ENCODE measurements at places on chromosomes 12 and 14. TPM values are rescaled to one million over a fixed set of nuclear protein-coding genes. Genes with fewer than 3 reads are reported as not detected.

- no peak for DNase-seq
Measured at GRCh38 chr12:68036642-68037041, 47.4 kb downstream of the IFNG-AS1 start.

Gene SIVA1
- total RNA-seq, result 52.5 TPM

DNA sequence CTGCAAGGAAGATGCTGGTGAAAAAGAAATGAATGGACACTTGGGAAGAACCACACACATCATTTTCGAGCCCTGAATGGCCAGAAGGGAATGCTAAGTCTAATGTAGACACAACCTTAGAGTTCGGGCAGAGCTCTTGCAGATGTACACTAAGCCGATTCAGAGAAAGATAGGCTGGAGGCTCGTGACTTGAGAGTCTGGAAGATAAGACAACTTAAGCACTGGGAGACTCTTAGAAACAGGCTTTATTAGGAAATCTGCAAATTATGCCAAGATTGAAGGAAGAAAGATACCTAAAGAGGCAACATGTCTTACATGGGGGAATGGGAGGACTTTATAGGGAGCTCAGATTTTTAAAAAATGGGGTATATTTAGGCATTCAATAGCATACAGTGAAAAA lies 13.5 kb downstream of the TBPL2 start:
- no peak for DNase-seq

- no peak for DNase-seq
Measured at GRCh38 chr14:58353516-58354299, 42.0 kb upstream of the TOMM20L start.

- DNase-seq, result no peak
Measured at GRCh38 chr12:116373572-116374206, 96.2 kb upstream of the MED13L start.

Gene MMP17
- 14.8 TPM for total RNA-seq

DNA sequence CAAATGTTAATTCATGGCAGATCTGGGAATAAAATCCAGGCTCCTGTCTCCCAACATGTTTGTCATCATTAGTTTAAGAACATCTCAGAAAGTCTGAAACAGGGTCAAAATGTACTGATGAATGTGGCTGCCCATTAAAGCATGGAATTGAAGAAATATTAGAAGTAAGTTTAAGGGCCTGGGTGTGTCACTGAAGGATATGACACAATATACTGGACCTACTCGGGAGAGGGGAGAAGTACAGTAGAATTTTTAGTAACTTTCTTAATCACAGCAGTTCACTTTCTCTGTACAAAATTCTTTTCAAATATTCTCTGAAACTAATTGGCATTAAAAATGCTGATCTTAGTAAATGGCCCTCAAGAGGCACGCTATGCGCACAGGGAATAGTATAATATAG lies 185.5 kb downstream of the ETV6 start:
- DNase-seq, result no peak

DNA sequence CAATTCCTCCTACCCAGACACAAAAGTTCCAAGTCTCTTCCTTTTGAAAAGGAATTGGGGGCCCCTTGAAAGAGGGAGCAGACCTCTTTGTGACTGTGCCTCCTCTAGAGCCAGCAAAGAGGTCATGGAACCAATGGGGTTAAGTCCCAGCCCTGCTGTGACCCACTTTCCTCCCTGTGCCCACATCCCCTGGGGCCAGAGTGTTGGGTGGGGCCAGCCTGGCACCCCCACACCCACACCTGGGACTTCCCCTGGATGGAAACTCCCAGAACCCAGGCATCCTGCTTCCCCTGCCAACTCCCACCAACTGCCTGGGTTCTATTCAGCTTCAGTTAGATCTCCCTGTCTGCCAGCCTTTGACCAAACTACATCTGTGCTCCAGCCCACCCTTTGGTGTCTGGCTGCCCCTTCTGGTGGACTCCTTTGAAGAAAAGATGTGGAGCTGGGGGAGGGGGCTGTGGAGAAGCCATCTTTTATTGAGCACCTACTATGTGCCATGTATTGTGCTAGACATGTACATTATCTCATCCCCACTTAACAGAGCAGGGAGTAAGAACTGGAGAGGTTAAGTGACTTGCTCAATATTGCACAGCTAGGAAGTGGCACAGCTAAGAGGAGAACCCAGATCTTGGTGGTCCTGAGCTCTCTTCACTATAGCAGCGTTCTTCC lies 4.6 kb upstream of the RARG start:
- peak; percentile 60 for DNase-seq

DNA sequence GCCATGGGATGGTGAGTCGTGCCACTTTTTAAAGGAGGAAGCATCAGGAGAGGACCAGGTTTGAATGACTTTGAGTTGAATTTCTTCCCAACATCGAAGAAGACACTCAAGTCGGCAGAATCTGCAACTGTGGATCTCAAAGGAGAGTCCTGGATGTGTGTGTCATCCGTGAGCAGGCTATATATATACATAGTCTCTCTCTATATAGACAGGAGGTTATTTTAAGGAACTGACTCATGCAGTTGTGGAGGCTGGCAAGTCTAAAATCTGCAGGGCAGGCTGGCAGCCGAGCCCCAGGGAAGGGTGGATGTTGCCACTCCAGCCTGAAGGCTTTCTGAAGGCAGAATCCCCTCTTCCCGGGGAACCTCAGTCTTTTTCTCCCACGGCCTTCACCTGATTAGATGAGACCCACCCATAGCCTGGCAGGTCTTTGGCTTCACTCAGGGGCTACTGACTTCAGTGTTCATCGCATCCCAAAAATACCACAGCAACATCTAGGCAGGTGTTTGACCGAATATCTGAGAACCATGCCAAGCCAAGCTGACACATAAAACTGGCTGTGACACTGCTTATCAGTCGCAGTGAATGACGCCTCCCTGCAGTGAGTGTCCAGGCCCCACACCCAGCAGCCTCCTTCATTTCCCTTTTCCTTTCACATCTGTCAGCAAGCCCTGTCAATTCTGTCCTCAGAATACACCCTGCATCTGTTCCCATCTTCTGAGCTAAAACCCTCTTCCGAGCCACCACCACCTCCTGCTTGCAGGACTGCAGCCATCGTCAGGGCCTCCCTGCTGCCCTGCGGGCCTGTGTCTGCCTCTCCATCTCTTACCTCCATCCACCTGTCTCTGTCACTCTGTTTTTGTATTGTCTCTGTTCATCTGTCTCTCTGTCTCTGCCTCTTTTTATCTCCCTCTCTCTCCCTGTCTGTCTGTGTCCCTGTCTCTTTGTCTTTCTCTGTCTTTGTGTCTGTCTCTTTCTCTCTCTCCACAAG lies 54.0 kb downstream of the ZNF664 start:
- no peak for DNase-seq

- no peak for DNase-seq
Measured at GRCh38 chr12:61985830-61986229, 274.4 kb upstream of the USP15 start.

Gene ITGA7
- 2.7 TPM for total RNA-seq

Gene AMDHD1
- 1.5 TPM for total RNA-seq

- DNase-seq, result no peak
Measured at GRCh38 chr12:4133029-4133428, 140.5 kb upstream of the CCND2 start.

Gene STAC3
- total RNA-seq, result 5.3 TPM

Gene TPH2
- not detected for total RNA-seq

- no peak for DNase-seq
Measured at GRCh38 chr12:82207556-82207955, 150.6 kb downstream of the CCDC59 start.

GRCh38 chr14:92684801-92685560 lies 63.4 kb downstream of the LGMN start:
- DNase-seq, result no peak

Gene CD163L1
- total RNA-seq, result 0.32 TPM

All from B cell (primary cell).